ENCODE measurements at places on chromosomes 5 and 9. TPM values are rescaled to one million over a fixed set of nuclear protein-coding genes. Genes with fewer than 3 reads are reported as not detected.
A peak's percentile ranks its signal among the peaks of the same experiment; 100 is the strongest.

- peak; percentile 93 for DNase-seq
Observed at GRCh38 chr5:13632676-13633075, 311.8 kb downstream of the DNAH5 start.

DNA sequence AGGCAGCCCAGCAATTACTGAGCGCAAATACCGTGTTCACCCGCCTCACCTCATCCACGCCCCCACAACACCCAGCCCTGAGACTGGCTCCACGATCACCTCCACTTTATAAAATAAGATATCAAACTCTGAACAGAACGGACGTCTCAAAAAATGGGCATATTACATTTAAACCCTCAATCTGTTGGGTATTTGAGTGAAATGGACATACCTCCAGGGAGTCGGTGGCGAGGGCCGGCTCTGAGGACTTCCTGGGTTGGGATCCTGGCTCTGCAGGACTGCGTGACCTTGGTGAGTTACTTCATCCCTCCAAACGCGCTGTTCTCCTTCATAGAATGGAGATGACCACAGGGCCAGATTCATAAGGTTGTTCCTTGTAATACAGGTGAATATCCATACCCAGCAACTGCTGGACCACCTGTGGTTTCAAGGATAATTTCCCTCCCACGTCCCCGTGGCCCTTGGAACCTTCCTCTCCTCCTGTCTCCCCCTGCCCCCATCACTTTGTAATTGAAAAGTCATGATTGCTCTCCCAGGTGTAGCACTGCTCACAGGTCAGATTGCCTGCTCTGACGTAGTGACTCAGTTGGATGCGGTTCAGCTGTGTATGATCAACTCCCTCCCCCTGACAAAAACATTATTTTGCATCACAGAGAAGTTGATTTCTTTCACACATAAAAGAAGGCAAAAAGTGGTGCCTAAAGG lies 135.6 kb downstream of the KCNIP1 start:
- no peak for DNase-seq

- DNase-seq: peak; percentile 25
Observed at GRCh38 chr9:27303219-27303618, 6.3 kb upstream of the EQTN start.

DNA sequence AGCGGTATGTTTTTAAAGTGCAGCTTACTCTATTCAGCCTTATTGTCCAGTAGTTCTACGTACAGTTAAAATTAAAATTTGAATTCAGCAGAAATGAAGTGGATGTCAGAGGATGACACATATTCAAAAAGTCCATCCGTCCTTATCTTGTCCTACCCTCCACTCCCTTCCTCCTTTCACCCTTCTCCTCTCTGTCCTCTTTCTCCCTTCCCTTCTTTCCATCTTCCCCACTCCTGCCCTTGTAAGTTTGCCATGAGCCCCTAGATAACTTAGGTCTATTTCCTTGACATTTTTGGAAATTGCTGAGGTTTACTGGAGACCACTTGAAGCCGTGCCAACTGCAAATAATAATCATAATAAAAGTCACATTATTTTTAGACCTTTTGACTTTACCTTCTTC lies 67.6 kb downstream of the TRIO start:
- no peak for DNase-seq

The ANKRD18A gene
- total RNA-seq: not detected

All from RPMI7951 (cell line).